ENCODE measurements at places on chromosomes 7 and 10.

- no peak for DNase-seq
Observed at GRCh38 chr10:112213836-112214235, 30.3 kb upstream of the GPAM start.

- DNase-seq: no peak
Observed at GRCh38 chr7:156014808-156015207, 202.5 kb upstream of the SHH start.

GRCh38 chr10:13340626-13341376, 7.3 kb downstream of the SEPHS1 start:
- no peak for DNase-seq

- DNase-seq: no peak
Observed at GRCh38 chr10:104127411-104127810, 5.4 kb downstream of the SFR1 start.

GRCh38 chr10:12758271-12758670, 243.2 kb downstream of the CCDC3 start:
- DNase-seq: no peak

DNA sequence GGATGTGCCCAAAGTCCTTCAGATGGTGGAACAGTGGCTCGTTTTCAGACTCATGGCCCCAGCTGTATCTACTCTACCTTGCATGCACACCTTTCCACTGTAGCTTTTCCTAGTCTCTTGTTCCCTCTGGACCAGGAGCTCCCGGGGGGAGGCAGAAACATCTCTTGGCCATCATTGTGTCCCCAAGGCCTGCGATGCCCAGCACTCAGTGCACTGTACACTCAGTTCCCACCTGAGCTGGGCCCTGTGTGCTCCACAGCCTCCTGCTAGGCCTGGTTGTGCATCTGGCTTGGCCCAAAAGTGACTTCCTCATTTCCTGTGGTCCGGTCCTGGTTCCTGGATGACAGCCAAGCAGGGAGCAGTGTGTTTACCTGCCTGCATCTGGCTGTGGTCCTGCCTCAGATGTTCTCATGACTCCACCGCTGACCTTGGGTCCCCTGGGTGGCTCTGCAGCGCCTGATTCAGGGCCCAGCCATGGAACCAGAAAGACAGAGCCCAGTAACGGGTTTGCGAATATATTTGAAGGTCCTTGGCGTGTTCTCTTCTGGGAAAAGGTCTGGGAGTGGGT, 9.9 kb upstream of the DOCK1 start:
- no peak for DNase-seq

GRCh38 chr10:16425449-16425848, 11.4 kb upstream of the PTER start:
- DNase-seq: no peak

GRCh38 chr10:57696641-57697040, 571.1 kb downstream of the IPMK start:
- DNase-seq: no peak

- no peak for DNase-seq
Observed at GRCh38 chr10:24840784-24841183, 111.6 kb downstream of the PRTFDC1 start.

DNA sequence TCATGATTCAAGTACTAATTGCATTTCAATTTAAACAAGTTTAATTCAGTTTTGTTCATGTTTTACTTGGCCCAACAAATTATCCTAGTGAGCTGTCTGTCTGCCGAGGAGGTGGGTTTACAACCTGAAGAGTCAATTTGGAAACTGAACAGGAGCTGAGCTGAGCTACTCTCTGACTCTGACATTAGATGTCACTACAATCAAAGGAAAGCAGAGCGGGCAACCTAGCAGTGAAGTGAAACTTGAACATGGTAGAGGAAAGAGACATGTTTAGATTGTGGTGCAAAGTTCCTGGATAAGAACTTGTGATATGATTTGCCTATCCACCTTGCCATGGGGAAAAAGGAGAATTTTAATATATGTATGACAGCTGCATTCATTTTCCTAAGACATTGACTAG, 9.6 kb upstream of the AGR3 start:
- DNase-seq: no peak

DNA sequence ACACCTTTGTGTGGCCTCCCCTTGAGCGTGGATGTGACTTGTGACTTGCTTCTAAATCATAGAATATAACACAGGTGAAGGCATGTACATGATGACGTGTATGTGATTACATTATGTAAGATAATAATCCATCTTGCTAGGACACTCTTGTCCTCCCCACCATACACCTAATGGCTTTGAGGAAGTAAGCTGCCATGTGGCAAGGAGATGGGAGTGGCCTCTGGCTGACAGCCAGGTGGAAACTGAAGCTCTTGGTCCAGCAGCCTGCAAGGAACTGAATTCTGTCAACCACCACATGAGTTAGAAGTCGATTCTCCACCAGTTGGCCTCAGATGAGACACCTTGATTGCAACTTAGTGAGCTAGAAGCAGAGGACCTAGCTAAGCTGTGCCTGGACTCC, 67.4 kb upstream of the ELN start:
- DNase-seq: no peak

GRCh38 chr10:9023206-9023605, 968.7 kb downstream of the GATA3 start:
- no peak for DNase-seq

DNA sequence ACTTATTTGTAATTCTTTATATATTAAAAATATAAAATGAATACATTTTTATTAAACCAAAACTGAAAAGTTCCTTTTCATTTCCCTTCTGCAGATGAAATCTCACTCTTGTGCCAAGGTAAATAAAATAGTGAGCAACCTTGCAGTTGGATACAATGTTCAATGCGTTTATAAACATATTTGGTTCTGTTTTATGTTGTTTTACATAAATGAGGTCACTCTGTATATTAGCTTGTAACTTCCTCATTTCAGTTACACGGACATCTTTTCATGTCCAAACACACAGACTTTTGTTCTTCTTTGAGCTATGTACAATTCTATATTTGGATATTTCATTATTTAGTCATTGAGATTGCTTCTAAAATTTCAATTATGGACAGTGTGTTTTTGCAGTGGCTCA, 107.7 kb downstream of the BBS9 start:
- no peak for DNase-seq

DNA sequence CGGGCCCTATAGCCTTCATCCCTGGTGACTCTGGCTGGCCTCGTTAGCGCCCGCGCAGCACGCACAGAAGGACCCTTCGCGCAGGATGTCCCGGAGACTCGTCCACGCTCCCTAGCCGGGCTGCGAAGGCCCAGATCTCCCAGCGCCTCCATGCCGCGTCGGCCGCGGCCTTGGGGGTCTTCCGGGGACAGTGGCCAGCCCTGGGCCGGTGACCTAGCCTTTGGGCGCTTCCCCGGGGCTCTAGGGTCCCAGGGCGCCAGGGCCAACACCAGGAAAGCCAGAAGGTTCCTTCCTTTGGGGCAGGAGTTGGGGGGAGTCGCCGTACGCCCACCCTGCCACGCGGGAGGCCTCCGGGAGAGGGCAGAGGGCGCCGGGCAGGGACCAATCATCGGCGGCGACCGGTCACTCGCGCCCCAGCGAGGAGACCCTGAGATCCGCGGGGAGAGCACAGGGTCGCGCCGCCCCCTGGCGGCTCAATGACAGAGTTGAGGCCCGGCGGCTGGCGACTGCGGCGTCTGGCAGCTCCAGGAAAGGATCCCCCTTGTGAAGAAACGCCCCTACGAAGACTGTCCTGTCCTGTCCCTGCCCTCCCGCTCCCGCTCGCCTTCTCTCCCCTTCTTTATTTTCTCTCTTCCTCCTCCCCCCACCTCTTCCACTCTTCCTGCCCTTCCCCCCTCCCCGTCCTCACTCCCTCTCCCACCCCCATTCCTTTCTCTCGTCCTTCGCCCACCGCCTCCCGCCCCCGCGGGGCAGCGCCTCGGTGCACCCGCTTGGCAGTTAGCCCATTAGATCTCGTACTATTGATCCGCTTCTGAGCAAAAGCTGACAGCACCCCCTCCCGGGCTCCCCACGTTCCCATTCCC, 62.3 kb upstream of the LBX1 start:
- DNase-seq: peak; percentile 17

GRCh38 chr10:120656107-120656506, 195.1 kb upstream of the WDR11 start:
- no peak for DNase-seq

- no peak for DNase-seq
Observed at GRCh38 chr7:5429857-5430611, 6.4 kb upstream of the TNRC18 start.

GRCh38 chr10:113047605-113047962, 97.5 kb downstream of the TCF7L2 start:
- DNase-seq: no peak

GRCh38 chr7:6205971-6206660, 66.3 kb downstream of the CYTH3 start:
- no peak for DNase-seq

DNA sequence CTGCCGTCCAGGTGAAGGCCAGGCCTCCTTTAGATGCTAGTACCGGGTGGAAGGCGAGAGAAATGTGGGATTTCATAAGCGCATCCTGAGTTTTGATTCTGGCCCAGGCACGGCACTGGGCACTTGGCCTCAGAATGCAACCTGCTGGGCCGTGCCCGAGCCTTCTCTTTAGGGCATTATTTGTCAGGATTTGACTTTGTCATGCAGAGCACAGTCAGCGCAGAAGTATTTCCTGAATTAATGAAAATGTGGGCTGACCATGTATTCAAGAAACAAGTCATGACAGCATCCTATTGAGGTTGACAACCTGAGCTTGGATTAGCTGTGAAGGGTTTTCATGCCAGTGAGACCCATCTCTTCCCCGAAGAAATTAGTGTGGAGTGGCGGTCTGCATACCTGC, 34.4 kb downstream of the RCC1L start:
- DNase-seq: no peak

DNA sequence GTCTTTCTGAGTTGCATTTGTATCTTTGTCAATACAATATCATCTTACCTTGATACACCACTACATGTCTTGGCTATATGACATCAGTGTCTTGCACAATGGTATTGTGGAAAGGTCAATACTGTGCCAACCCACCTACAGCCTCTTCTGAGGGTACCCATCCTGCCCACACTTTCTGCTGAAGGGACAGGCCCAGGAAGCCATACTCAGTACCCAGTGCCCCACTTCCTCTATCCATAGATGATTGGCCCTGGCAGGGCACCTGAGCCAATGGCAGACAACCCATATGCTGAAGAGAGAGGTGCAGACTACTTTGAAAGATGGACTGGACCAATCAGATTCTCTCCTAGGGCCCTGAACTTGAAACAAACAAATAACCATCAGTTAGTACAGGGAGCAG, 152.0 kb upstream of the ADO start:
- no peak for DNase-seq

DNA sequence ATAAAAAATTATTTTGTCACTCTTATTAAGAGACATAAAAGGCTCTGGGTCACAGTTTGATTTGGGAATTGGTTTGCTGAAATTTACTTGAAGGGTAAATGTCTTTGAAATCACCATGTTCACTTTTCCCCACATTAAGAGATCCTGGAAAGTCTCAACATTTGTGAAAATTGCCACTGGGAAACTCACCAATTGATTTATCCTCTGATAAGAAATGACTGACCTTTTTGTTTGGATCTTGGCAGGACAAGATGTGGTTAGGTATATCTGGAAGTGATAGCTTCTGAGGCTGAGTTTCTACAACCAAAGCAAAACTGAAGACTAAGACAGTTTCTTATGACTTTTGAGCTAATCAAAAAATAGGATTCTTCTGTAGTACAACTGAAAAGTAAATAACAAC, 107.1 kb upstream of the TMEM106B start:
- DNase-seq: no peak

DNA sequence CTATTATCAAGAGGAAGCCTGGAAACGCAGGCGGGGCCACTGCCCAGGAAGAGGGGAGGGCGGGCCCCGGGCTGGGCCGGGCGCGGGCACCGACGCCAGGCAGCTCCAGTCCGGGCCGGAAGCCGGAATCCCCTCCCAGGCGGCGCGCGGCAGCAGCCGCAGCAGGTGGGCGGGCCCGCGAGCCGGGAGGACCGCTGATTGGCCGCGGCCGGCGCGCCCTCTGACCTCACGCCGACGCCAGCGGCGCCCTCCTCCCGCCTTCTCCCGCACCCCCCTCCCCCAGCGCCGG, 438 bp downstream of the BCL7B start:
- DNase-seq: peak; percentile 77

- DNase-seq: no peak
Observed at GRCh38 chr10:132707776-132708171, 78.2 kb downstream of the NKX6-2 start.

DNA sequence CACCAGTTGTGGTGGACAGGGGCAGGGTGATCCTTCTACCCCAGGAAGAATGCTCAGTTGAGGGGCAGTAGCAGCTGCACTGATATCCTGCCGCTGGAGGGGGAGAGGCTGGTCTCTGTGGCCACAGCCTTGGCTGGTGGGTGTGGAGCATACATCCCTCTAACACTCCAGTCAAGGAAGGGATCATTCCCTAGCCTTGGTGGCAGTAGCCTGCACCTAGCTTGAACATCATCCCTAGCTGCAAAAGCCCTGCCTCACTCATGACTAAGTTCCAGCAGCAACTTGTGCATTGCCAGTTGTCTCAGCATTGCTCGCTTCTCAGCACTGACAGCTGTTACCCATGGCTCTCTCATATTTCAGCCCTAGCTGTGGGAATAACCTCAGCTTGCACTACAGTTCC, 688.9 kb upstream of the POT1 start:
- no peak for DNase-seq

DNA sequence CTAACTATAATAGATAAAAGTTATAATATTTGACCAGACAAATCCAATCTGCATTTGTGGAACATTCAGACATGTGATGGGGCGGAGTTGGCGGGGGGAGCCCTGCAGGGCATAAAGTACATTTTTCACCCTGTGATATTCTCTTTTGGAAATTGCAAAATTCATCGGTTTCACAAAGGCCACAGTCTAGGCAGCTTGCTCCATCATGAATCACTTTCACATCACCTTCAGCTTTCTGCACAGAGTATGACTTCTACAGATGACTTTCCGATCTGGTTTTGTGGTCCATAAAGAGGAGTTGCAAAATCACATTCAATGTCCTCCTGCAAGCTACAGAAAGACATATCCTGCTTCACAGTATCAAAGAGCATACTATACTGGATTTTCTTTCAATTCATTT, 51.4 kb upstream of the APBB1IP start:
- DNase-seq: no peak

GRCh38 chr7:120817851-120818250, 40.1 kb downstream of the TSPAN12 start:
- DNase-seq: no peak

GRCh38 chr7:54615537-54615936, 73.4 kb downstream of the VSTM2A start:
- DNase-seq: no peak
